ENCODE measurements at places on chromosomes 3 and 15.

GRCh38 chr15:70172566-70173225, 75.0 kb upstream of the TLE3 start:
- no peak for DNase-seq

GRCh38 chr3:167874671-167875372, 139.3 kb downstream of the SERPINI1 start:
- no peak for DNase-seq

DNA sequence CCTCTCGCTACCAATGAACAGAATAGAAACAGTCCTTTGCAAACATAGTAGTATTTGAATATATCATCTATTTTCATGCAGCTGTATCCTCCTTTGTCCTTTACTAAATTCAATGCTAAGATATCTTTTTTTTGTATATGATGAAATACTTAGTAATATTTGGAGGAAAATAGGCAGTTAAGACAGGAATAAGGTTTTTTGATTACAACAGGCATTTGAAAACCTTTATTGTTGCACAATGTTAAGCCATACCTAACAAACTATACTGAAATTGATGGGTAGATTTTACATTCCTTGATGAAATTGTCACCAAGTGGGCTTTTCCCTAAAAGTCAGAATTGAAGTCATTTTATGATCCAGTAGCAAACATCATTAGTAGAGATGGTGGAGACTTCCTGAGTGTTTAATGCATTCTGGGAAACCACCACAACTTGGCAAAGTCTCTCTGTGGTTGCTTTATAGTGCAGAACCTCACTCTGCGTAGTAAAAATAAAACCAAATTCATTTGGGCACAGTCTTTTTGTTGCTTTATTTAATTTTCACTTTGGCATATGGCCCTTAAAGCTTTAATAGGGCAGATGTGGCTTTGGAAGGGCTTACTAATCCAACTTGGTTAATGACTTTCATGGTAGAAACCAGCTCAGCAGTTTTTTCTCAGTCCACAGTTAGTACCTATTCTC, 216.0 kb downstream of the DIPK2A start:
- no peak for DNase-seq

- no peak for DNase-seq
Measured at GRCh38 chr3:29263476-29263875, 17.4 kb upstream of the RBMS3 start.

GRCh38 chr3:130866327-130866726, 27.6 kb upstream of the ATP2C1 start:
- no peak for DNase-seq

GRCh38 chr3:32261545-32261944, 23.1 kb downstream of the CMTM8 start:
- DNase-seq, result no peak

GRCh38 chr3:81352867-81353266, 408.6 kb downstream of the GBE1 start:
- no peak for DNase-seq

- DNase-seq, result no peak
Measured at GRCh38 chr3:58215317-58216025, 4.7 kb upstream of the DNASE1L3 start.

DNA sequence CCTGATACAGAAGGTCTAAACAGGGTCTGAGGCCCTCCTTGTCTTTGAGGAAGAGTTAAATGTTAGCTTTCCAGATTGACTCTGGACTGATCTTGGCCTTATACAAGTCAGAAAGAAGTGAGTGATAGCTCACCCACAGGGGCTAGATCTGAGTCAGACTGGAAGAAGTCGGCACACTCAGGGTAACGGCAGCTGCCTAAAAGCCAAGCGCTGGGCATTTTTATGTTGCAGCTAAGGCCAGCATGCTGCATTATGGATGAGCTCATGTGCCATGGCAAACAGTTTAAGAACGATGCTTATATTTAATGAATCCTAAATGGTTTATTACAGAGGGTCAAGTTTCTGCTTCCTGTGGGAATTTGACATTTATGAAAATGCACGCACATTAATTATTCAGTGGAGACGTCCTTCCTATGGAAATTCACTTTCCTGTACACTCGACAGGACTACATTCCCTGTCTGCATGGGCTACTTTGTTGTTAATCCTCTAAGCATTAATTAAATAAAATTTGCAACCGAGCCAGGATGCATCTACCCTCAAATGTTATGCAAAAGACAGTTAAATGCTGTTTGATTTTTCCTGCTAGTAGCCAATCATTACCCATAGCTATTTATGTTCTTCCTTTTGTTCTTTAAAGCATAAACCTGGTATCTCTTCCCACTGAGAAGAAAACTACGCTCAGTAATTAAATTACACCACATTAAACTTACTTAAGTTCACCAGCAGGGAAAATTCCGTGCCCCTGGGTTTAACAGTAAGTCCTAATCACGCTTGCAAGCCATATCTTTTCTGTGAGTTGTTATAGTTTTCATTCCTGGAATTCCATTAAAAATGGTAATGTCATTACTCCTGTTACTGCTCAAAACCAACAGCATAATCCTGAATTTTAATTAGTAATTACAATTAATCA, 762.7 kb upstream of the CFAP20DC start:
- no peak for DNase-seq

- DNase-seq, result no peak
Measured at GRCh38 chr15:77097921-77098320, 27.0 kb upstream of the TSPAN3 start.

- DNase-seq, result no peak
Measured at GRCh38 chr15:31259562-31260252, 66.9 kb upstream of the KLF13 start.

- DNase-seq, result no peak
Measured at GRCh38 chr15:28868744-28869345, 16.9 kb upstream of the APBA2 start.

DNA sequence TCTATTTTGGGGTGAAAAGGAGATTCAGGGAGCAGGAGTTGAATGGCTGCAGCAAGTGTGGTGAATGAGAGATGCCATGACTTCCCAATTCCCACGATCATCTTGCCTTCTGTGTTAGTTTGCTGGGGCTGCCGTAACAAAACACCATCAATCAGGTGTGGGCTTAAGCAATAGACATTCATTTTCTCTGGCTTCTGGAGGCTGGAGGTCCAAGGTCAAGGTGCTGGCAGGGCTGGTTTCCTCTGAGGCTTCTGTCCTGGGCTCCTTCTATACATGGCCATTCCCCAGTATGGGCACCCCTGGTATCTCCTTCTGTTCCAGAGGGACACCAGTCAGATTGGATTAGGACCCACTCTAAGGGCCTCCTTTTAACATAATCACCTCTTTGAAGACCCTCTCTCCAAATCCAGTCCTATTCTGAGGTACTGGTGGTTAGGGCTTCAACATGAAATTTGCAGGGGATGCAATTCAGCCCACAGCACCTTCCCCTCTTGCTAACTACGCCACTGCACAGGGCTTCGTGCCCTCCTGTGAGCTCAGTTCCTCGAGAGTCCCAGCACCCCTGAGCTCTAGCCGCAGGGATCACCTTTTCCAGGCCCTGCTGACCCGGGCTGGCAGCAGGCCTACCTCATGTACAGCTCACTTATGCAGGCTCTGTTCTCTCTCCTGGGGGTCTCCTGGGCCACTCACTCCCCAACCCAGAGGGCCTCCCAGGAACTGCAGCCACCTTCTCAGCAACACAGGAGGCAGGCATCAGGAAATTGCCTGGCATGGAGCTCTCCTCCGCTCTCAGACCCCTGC, 37.3 kb upstream of the SLC6A11 start:
- no peak for DNase-seq

DNA sequence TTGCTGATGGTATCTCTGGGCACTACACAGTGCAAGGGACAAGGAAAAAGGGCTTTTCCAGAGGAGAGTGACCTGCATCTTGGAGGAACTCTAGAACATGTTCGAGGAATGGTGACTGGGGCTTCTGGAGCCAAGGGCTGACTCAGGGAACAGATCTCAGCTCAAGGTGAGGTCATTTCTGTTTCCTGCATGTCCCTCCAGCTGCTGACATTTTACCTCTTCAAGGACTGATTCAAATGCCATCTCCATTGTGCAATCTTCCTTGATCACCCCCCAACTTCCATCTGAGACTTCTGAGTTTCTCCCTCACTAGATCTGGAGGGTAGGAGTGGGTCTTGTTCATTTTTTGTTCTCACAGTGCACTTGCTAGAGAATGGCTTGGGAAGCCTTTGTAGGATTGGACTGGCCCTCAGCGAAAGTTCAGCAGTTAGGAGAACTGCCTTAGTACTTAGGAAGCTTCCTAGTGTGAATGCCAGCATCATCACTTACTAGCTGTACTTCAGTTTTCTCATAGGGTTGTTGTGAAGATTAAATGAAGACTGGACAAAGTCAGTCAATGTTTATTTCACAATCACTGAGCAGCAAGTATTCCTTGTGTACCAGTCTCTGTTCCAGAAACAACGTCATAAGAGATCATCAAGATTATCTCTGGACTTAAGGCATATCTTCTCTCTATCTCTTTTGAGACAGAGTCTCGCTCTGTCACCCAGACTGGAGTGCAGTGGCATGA, 2.6 kb upstream of the IDH3A start:
- no peak for DNase-seq

Data from activated B cell treated with CpG ODN at 0.5 μM for 24 hours (primary cell).